ENCODE measurements at places on chromosomes 4 and X.

DNA sequence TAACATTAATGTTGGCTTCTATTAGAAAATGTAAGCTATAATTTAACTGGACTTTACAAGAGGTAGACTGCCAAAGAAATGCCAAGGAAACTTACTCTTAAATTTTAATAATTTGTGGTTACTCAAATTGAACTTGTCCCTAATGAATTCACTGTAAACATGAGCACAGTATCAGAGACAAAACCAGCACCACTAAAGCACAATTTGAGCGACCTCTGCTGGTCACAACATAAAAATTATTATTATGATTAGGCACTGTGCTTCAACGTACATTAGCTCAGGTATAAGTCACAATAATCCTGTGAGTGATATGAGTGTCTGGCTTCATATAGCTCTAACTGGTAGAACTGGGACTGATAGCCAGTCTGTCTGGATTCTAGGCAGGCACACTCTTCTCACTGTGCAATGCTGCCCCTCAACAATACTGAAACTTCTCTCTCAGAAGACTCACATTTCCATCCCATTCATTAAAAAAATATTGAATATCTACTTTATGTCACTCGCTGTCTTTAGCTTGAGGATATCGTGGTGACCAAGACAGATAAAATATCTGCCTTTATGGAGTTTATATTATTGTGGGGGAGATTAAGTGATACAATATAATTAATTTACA is 8.0 kb downstream of the NUDT6 start:
- peak; percentile 48 for DNase-seq

GRCh38 chr4:126733301-126733700 is 899.5 kb upstream of the INTU start:
- no peak for DNase-seq

DNA sequence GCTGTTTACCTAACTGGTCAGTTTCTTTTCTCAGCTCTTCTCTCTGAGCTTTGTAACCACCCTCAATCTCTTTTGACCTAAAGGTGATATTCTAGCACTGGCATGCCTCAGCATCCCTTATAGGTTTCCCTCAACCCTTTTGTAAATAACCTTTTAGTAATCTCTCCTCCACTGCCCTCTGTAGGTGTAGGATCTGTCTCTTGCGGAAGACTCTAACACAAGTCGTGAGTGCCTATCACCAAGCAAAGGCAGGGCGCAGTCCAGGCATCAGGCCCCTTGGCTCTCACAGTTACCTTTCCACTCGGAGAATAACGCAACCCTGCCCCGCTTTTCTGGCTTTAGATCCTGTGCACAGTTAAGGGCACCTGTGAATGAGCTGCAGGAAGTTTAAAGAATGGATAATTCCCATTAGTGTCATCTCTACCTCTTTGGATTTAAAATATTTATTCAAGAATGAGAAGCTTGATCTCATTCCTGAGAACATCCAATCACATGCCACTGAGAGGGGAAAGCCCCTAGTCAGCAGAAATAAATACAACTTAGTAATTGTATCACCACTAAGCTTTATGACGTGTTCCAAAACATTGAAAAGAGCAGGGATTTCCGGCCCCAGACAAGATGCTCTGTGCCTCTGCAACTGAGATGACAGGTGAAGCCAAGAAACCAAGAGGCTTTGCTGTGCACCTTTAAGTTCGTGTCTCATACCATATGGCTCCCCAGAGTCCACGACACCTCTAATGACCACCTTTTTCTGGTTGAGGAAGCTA is 58.8 kb downstream of the SPINK2 start:
- no peak for DNase-seq

DNA sequence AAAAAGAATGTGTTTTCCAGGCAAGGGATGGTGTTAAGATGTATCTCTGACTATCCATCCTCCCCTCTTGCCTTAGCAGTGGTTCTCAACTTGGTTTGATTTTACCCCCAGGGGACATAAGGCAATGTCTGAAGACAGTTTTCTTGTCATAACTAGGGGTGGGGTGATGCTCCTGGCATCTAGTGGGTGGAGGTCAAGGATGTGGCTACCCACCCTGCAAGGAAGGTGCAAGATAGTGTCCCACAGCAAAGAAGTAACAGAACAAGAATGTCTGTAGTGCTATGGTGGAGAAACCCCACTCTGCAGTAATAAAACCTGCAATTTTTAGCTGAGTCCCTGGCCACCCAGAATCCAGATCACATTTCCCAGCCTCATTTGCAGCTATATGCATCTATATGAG is 81.2 kb upstream of the TBL1X start:
- DNase-seq: no peak

DNA sequence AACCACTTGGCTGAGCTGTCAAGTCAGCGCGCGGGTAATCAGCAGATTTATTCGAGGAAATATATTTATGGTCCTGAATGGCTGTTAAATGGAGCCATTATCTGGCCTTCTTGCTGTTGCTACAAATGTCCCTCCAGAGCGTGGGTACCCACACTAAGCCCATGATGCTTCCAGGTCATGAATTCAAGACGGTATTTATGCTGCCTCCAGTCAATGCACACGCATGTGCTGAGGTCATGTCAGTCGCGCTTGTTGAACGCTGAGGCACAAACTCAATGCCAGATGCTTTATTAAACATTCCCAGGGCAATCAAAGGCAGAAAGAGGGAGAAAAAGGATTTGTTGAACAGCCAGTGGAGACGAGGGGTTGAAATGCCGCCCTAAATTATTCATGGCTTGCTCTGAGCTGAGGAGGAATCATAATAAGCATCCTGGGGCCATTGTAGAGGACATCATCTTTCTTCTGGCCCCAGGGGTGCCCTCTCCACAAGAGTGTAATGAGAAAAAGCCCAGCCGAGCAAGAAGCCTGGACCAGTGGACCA is 36.1 kb upstream of the CLDN24 start:
- no peak for DNase-seq

- DNase-seq: peak; percentile 28
Observed at GRCh38 chrX:10519278-10519677, 101.1 kb downstream of the MID1 start.

DNA sequence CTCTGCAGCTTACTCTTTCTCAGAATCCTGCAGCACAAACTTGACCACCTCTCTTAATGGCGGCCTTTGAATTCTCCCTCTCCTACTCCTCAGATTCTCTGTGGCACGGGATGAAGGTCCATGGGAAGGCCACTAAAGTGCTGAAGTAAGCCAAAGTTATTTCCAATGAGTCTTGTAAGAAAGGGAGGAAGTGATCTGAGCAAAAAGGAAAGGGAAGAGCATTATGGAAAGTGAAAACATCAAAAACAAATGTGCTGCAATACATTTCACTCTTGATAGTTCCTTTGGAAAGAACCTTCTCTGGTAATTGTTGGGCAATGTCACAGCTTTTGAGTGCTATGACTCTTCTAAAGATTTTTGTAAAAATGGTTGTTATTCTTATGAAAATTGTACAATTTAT is 54.3 kb upstream of the CAMK2D start:
- DNase-seq: no peak

DNA sequence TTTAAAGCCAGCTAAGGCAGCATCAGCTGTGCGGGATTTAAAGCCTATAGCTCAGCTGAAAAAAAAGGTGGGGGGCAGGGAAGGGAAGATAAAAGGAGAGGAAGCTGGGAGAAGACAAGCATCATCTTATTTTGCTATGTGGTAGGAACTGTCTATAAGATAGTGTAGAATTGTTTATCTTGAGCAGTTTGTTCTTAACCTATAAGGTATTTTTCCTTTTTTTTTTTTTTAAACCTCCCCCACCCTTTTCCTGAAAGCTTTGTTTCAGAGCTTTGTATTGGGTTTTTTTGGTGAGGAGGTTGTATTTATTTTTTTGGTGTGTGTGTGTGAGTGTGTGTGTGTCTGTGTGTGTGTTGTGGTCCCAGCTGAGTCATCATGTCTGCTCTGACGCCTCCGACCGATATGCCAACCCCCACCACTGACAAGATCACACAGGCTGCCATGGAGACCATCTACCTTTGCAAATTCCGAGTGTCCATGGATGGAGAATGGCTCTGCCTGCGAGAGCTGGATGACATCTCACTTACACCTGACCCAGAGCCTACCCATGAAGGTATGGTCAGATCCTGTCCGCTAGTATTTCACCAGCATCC is 531 bp downstream of the RUFY3 start:
- DNase-seq: peak; percentile 69

GRCh38 chr4:169202145-169202699 is 68.5 kb downstream of the SH3RF1 start:
- DNase-seq: no peak

DNA sequence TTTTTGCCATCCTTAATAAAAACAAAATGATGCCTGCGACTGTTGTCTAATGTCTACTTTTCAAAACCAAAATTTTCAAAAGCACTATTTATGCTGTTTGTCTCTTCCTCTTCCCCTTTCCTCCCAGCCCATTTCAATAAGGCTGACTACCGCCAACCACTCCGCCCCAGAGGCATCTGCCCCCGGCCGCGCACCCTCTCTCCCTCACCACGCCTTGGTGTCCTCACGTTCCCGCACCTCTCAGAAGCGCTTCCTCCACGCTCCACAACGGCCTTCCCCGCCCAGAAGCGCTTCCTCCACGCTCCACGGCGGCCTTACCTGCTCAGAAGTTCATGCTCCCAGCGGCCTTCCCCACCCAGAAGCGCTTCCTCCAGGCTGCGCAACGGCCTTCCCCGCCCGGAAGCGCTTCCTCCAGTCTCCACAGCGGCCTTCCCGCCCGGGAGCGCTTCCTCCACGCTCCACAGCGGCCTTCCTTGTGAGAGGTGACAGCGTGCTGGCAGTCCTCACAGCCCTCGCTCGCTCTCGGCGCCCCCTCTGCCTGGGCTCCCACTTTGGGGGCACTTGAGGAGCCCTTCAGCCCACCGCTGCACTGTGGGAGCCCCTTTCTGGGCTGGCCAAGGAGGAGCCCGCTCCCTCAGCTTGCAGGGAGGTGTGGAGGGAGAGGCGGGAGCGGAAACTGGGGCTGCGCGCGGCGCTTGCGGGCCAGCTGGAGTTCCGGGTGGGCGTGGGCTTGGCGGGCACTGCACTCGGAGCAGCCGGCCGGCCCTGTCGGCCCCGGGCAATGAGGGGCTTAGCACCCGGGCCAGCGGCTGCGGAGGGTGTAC is 490.4 kb upstream of the ZFP42 start:
- DNase-seq: peak; percentile 45

GRCh38 chrX:15507005-15507404 is 6.4 kb downstream of the BMX start:
- no peak for DNase-seq

- DNase-seq: peak; percentile 77
Observed at GRCh38 chr4:156949373-156949814, 22.2 kb downstream of the PDGFC start.

- peak; percentile 3 for DNase-seq
Observed at GRCh38 chrX:77595848-77596247, 148.7 kb downstream of the FGF16 start.

DNA sequence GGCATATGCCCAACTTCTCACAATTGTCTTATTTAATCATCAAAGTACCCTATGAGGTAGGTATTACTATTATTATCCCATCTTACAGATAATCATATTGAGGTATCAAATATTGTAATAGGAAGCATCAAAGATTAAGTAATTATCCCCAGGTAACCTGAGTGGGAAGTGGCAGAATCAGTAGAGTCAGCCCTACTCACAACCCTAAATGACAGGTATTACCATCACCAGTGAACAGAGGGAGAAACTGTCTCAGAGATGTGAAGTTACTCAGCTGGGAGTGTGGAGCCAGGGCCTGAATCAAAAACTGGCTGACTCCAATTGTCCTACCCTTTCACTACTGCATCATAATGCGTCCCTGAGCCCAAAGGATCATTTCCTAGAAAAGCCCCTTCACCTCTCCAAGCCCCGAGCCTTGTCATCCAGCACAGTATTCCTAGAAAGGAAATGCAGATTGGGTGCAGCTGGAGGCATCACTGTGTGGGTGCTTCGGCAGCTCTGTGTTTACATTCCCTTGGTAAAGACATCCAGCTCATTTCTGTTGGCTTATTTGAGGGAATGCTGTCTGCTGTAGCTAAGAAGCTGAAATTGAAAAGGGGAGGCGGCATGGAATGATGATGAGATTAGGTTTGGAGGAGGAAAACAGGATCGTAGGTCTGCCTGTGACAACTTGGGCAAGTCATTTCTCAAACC is 72.8 kb downstream of the DHX15 start:
- DNase-seq: peak; percentile 52

DNA sequence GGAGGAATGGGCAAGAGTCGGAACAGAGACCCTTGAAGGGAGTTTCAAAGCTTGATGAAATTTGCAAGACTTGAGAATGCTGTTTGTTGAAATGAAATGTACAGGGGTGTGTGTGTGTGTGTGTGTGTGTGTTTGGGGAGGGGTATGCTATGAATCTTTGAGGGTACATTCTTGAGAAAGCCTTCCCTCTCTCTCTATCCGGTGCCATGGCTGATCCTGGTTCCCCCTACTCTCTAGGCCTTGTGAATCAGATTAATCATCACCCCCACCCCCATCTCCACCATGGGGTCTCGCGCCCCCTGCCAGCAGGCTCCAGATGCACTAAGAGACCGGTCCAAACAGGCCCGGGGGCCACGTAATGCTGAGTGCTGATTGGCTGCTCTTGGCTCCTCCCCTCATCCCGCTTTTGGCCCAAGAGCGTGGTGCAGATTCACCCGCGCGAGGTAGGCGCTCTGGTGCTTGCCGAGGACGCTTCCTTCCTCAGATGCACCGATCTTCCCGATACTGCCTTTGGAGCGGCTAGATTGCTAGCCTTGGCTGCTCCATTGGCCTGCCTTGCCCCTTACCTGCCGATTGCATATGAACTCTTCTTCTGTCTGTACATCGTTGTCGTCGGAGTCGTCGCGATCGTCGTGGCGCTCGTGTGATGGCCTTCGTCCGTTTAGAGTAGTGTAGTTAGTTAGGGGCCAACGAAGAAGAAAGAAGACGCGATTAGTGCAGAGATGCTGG is at the start of gene HTR2C:
Gene HTR2C, plus strand, starts transcription at position 441 of the 729 bp plus-strand sequence. CDS start 142,851 bp downstream, outside the sequence.
- DNase-seq: no peak

- no peak for DNase-seq
Observed at GRCh38 chr4:125191232-125191631, 123.5 kb upstream of the FAT4 start.

GRCh38 chrX:155434906-155435743 is 23.3 kb downstream of the F8A3 start:
- DNase-seq: no peak

Measured in fibroblast of villous mesenchyme (primary cell).